AG04449 (cell line): ENCODE measurements at places on chromosomes 4 and X.

DNA sequence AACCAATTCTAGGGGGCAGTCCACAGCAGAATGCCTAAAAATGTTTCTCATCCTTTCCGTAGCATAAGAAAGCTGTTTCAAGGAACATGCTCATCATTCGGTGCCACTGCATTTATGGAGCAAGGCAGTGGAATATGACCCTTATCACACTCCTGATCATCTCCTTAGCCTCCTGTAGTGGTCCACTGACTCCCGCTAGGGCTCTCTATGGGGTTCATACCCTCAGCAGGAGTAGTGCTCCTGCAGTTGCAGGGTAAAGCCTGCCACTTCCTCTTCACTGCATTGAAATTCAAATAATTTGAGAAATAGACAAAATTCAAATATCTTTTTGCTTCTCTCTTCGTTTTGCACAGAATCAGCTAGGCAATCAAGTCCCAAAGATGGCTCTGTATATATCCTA lies 107.0 kb downstream of the NDST3 start:
- no peak for DNase-seq

- no peak for DNase-seq
Measured at GRCh38 chr4:14837860-14838259, 164.4 kb upstream of the CPEB2 start.

DNA sequence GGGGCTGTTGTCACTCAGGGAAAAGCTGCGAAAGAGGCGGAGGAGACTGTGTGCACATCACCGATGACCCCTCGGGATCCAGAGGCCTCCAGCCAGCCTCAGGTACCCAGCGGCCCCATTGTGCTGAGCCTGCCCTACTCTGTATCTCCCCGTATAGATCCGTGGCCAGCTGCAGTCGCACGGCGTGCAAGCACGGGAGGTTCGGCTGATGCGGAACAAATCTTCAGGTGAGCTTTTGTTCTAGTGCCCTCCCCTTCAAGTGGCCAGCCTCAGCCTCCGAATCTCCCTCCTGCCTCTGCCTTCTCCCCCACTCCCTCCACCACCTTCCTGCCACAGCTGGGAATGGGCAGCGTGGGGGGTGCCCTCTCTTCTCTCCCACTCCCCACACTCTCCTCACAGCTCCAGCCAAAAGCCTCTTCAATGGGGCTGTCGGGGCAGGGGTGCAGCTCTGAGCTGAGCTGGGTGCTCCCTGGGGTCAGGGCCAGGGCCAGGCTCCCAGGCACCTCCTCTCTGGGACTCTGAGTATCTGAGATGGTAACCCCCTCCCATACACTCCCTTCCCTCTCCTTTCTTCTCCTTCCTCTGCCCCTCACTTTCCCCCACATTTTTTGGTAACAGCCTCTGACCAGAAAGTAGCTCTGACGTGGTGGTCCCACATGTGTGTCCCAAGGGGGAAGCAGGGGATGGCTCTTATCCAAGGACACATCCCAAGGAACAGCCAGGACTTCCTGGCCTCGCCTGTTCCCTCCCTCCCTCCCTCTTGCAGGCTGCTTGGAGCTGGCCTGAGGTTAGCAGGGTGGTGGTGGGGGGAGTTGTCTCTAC lies 20.4 kb upstream of the UBA1 start:
- DNase-seq = no peak

GRCh38 chr4:133802359-133803140 lies 399.0 kb downstream of the PABPC4L start:
- peak; percentile 16 for DNase-seq

- peak; percentile 14 for DNase-seq
Measured at GRCh38 chrX:68045008-68045577, 388.2 kb downstream of the OPHN1 start.

GRCh38 chr4:140719022-140719421 lies 37.2 kb downstream of the TBC1D9 start:
- peak; percentile 31 for DNase-seq

- no peak for DNase-seq
Measured at GRCh38 chr4:42566835-42567234, 90.1 kb downstream of the ATP8A1 start.

DNA sequence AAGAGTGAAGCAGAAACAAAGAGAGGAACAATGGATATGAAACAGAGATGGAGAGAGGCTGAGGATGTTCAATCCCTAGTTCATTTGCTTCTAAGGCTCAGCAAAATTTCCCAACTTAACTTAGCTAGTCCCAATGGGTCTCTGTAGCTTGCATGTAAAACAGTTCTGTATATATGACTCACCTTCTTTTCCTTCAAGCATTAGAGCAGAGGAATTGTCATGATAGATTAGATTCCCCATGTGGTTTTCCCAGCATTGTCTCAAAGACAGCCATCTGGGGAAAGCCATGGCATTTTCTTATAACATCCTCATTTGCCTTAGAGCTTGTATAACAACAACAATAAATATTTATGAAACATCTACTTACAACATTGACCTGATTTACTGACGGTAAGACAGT lies 93.9 kb upstream of the GATB start:
- no peak for DNase-seq

GRCh38 chr4:147616849-147617172 lies 386 bp upstream of the TMEM184C start:
- no peak for DNase-seq

DNA sequence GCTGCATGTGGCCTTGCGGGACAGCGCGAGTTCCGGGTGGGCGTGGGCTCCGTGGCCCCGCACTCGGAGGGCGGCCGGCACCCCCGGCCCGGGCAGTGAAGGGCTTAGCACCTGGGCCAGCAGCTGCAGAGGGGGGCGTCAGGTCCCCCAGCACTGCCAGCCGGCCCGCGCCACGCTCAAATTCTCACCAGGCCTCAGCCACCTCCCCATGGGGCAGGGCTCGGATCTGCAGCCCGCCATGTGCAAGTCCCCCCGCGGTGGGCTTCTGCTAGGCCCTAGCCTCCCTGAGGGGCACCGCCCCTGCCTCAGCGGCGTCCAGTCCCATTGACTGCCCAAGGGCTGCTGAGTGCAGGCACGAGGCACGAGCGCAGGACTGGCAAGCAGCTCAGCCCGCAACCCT lies 2.6 kb upstream of the MCUB start:
- DNase-seq = no peak

DNA sequence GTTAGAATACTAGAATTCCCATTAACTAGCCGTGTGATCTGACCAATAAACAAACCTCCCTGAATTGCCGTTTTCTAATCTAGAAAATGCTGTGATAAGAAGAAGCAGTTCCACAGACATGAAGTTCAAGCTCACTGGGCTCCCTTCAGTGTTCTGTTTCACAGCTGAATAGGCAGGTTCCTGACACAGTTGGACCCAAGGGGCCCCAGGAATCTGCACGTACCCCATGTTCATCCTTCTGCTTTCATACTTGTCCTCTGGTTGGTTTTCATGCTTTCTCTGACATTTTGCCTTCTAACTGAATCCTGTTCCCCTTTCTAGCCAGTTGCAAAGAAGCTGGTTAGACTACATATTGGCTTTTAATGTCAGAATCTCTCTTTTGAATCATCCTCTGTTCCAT lies 374.1 kb upstream of the MAD2L1 start:
- DNase-seq = no peak

DNA sequence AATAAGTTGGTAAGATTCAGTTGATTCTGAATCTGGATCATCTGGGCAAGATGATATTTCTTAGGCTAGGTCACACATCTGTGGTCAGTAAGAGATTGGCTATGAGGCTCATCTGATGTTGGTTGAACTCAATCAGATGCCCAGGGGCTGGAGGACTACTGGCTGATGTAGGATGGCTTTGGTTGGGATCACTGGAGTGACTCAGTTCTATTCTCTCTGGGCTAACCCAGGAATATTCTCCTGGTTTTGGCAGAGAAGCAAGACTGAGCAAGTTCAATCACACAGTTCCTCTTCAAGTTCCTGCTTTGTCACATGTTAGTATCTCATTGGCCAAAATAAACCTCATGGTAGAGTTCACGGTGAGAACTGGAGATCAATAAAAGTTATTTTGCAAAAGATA lies 902.3 kb upstream of the SLIT2 start:
- no peak for DNase-seq

GRCh38 chr4:9781343-9782135 lies at the start of gene DRD5:
DRD5 (plus strand) TSS chr4:9781634; CDS start chr4:9782030, 396 bp downstream.
- DNase-seq = no peak

DNA sequence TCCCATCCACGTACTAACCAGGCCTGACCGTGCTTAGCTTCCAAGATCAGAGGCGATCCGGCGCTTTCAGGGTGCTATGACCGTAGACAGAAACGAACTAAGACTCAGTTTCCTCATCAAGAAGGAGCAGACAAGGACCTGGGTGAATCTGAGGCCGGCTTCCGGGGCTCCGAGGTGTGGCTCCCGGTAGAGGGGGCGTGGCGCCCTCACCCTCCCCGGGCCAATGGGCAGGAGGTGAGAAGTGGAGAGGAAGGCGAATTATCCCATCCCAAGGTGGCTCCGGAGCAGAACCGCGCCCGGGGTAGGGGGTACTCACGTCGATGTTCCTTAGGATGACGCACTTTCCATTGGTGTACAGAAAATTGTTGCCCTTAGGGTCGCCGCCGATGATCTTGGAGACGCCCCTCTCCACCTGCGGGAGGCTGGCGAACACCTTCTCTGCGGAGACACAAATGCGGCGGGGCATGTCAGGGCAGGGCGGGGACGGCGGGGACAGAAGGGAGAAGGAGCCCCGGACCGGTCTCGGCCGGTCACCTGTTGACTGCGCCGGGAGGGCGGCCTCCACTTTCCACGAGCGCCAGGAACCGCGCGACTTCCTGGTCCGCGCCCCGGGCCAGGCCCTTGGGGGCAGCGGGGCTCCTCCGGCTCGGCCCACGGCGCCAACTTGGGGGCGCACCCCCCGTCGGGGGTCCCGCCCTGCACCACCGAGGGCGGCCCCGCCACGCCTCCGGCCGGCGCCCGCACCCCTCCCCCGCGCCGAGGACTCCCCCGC lies 616 bp downstream of the WDR1 start:
- DNase-seq = no peak

- DNase-seq = no peak
Measured at GRCh38 chrX:50812995-50813842, 775 bp downstream of the SHROOM4 start.
